ENCODE measurements at places on chromosomes 4 and X.

GRCh38 chr4:164538097-164538496, 215.8 kb upstream of the SMIM31 start:
- H3K4me3 ChIP-seq, result no peak overlapping the region
- DNase-seq, result no peak
- no peaks in the 10 kb centered on the region for H3K27me3 ChIP-seq
- H3K27ac ChIP-seq, result no peak overlapping the region
- H3K36me3 ChIP-seq, result no peaks in the 10 kb centered on the region

- H3K27ac ChIP-seq, result no peak overlapping the region
- no peaks in the 10 kb centered on the region for H3K27me3 ChIP-seq
- no peak overlapping the region for H3K4me3 ChIP-seq
- DNase-seq, result no peak
Observed at GRCh38 chr4:107252571-107252970, 216.5 kb upstream of the DKK2 start.

- no peak for DNase-seq
- H3K4me3 ChIP-seq, result no peak overlapping the region
- no peak overlapping the region for H3K27ac ChIP-seq
- no peaks in the 10 kb centered on the region for H3K4me1 ChIP-seq
- peaks cover 20% of the 10 kb centered on the region for H3K27me3 ChIP-seq
Observed at GRCh38 chrX:154068560-154068959, 29.0 kb downstream of the MECP2 start.

- DNase-seq, result no peak
- no peaks in the 10 kb centered on the region for H3K36me3 ChIP-seq
- H3K27ac ChIP-seq, result no peak overlapping the region
- no peaks in the 10 kb centered on the region for H3K27me3 ChIP-seq
- H3K4me1 ChIP-seq, result peaks cover 11% of the 10 kb centered on the region
Observed at GRCh38 chr4:158903079-158903456, 134.2 kb downstream of the FNIP2 start.

DNA sequence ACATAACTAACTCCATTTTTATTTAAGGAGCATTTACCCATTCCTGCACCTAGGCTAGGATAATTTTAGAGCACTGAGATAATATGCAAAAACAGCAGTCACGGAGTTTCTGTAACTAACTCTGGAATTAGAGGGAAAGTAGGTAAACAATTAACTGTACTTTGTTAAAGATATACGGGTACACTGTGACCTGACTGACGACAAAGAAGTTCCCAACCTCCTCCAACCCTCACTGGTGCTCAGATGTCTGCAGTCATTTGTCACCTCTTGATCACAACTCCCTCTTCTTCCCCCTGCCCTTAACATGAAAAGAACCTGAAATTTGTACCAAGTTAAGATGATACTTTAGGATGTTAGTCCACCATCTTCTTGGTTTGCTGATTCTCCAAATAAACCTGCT, 42.0 kb upstream of the TAPT1 start:
- no peak overlapping the region for H3K27ac ChIP-seq
- no peaks in the 10 kb centered on the region for H3K36me3 ChIP-seq
- no peak overlapping the region for H3K4me3 ChIP-seq
- DNase-seq, result no peak

GRCh38 chrX:29071525-29072320, 484.5 kb downstream of the IL1RAPL1 start:
- no peaks in the 10 kb centered on the region for H3K4me1 ChIP-seq
- DNase-seq, result no peak
- H3K27me3 ChIP-seq, result no peaks in the 10 kb centered on the region
- no peak overlapping the region for H3K4me3 ChIP-seq
- H3K27ac ChIP-seq, result no peak overlapping the region

DNA sequence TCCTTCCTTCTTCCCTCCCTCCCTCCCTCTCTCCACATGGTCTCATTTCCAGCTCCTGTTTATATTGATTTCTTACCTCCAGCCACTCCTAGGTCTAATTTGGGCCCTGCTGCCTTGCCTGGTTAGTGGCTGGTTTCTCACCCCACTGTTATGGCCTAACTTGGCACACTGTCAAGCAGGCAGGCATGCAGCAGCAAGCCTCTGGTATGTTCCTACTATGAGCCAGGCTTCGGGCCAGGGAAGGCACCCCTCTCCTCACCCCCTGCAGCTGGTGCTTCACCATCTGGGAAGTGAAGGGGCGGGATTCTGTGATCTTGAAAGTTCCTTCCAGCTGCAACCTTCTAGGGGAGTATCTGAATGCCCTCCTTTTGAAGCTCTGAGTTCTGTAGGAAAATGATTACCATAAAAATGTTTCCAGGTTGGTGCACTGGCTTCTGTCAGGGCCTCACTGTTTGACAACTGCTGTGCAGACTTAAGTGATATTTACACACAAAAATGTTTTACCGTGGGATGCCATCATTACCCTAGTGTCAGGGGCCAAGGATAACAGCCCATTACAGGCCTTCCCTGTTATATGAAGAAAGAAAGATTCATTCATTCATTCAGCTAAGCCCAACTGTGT, 10.1 kb upstream of the VMA21 start:
- no peaks in the 10 kb centered on the region for H3K27me3 ChIP-seq
- no peak overlapping the region for H3K27ac ChIP-seq
- no peak for DNase-seq
- H3K36me3 ChIP-seq, result no peaks in the 10 kb centered on the region
- no peak overlapping the region for H3K4me3 ChIP-seq

- no peak overlapping the region for H3K4me3 ChIP-seq
- no peak overlapping the region for H3K27ac ChIP-seq
- no peak for DNase-seq
- H3K36me3 ChIP-seq, result peaks cover 41% of the 10 kb centered on the region
- H3K4me1 ChIP-seq, result no peaks in the 10 kb centered on the region
- no peaks in the 10 kb centered on the region for H3K27me3 ChIP-seq
Observed at GRCh38 chr4:39718366-39719323, 20.7 kb downstream of the UBE2K start.

GRCh38 chr4:105350859-105351490, 122.9 kb downstream of the PPA2 start:
- no peaks in the 10 kb centered on the region for H3K36me3 ChIP-seq
- no peak for DNase-seq
- H3K27me3 ChIP-seq, result no peaks in the 10 kb centered on the region
- H3K27ac ChIP-seq, result no peak overlapping the region

DNA sequence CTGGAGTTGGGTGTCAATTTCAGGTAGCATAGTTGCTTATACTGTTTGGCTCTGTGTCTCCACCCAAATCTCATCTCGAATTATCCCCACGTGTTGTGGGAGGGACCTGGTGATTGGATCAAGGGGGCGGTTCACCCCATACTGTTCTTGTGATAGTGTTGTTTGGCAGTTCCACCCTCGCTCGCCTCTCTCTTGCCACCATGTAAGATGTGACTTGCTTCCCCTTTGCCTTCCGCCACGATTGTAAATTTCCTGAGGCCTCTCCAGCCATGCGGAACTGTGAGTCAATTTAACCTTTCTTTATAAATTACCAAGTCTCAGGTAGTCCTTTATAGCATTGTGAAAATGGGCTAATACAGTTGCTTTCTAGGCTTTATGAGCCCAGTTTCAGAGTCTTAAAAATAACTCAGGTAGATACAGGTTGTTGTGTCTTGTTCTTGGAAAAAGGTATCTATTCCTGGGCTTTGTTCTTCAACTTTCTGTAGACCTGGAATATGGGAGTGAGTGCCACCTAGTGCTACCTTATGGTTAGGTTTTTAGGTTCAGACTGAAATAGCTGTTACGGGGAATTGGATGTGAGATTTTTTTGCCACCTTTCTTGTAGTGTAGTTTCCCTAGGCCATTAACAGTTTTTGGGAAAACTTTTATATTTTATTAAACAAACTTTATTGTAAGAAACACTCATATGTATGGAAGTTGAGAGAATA, 15.6 kb downstream of the PGK1 start:
- H3K27me3 ChIP-seq, result no peaks in the 10 kb centered on the region
- no peaks in the 10 kb centered on the region for H3K4me1 ChIP-seq
- peaks cover 6% of the 10 kb centered on the region for H3K36me3 ChIP-seq
- no peak overlapping the region for H3K27ac ChIP-seq
- DNase-seq, result no peak

- H3K4me3 ChIP-seq, result no peak overlapping the region
- no peak overlapping the region for H3K27ac ChIP-seq
- H3K4me1 ChIP-seq, result no peaks in the 10 kb centered on the region
- DNase-seq, result no peak
Observed at GRCh38 chrX:154008521-154008920, 11.2 kb downstream of the IRAK1 start.

DNA sequence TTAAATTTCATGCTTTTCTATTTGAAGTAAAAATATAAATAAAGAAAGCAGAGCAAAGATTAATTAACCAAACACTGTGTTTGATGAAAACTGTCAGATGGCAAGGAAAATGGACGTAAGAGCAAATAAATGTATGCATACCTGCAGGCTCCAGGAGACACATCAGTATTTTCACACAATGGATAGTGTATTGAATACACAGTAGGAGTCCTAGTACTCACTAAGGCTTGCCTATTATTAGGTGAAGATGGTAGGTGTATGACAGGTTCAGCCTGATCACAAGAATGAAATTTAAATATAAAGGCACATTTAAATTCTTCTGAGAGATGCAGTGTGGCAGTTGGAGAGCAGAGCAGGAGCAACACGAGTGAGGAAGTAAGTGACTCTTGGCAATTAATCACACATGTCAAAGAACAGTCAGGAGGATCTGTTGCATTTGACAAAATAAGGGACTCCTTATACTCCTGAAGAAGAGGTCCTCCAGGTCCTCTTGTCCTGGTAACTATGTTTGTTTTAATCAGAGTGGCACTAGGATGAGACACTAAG, 106.0 kb upstream of the NDST4 start:
- no peaks in the 10 kb centered on the region for H3K27me3 ChIP-seq
- no peaks in the 10 kb centered on the region for H3K36me3 ChIP-seq
- no peak overlapping the region for H3K4me3 ChIP-seq
- H3K27ac ChIP-seq, result no peak overlapping the region
- DNase-seq, result no peak

DNA sequence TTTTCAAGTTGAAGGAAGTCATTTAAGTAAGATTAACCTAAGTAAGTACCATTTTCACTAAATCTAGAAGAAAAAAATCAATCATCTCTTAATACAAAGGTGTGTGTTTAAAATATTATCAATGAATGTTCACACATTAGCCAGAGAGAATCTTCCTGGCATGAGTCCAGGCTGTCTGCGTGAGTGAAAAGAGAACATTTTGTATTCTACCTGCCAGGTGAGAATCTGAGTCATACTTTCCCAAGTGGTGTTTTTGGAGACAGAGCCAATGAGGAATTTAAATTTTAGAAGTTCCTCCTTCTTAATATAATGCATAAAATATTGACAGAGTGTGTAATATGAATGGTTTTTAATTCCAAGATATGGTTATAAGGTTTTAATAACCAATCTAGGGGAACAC, 371.8 kb upstream of the NR3C2 start:
- H3K27ac ChIP-seq, result no peak overlapping the region
- H3K4me3 ChIP-seq, result no peak overlapping the region
- no peaks in the 10 kb centered on the region for H3K4me1 ChIP-seq
- no peaks in the 10 kb centered on the region for H3K27me3 ChIP-seq
- DNase-seq, result no peak

GRCh38 chr4:129342819-129343408, 247.0 kb downstream of the C4orf33 start:
- no peaks in the 10 kb centered on the region for H3K36me3 ChIP-seq
- no peak overlapping the region for H3K4me3 ChIP-seq
- H3K4me1 ChIP-seq, result no peaks in the 10 kb centered on the region
- DNase-seq, result no peak
- H3K27ac ChIP-seq, result no peak overlapping the region

GRCh38 chr4:79164907-79165610, 160.8 kb downstream of the NAA11 start:
- no peaks in the 10 kb centered on the region for H3K4me1 ChIP-seq
- H3K27me3 ChIP-seq, result no peaks in the 10 kb centered on the region
- no peak overlapping the region for H3K4me3 ChIP-seq
- no peaks in the 10 kb centered on the region for H3K36me3 ChIP-seq

- H3K27me3 ChIP-seq, result no peaks in the 10 kb centered on the region
- H3K27ac ChIP-seq, result no peak overlapping the region
- no peaks in the 10 kb centered on the region for H3K4me1 ChIP-seq
- no peak for DNase-seq
- H3K4me3 ChIP-seq, result no peak overlapping the region
Observed at GRCh38 chr4:159768016-159768415, 665.1 kb downstream of the RAPGEF2 start.

GRCh38 chrX:133786382-133786781, 199.0 kb downstream of the GPC3 start:
- H3K4me3 ChIP-seq, result no peak overlapping the region
- H3K27ac ChIP-seq, result peak overlapping the region; percentile 22
- no peak for DNase-seq
- H3K4me1 ChIP-seq, result peaks cover 6% of the 10 kb centered on the region

GRCh38 chr4:67587156-67587555, 28.6 kb downstream of the STAP1 start:
- H3K36me3 ChIP-seq, result no peaks in the 10 kb centered on the region
- no peaks in the 10 kb centered on the region for H3K4me1 ChIP-seq
- no peaks in the 10 kb centered on the region for H3K27me3 ChIP-seq
- H3K27ac ChIP-seq, result no peak overlapping the region
- H3K4me3 ChIP-seq, result no peak overlapping the region

Data from neuronal stem cell (in vitro differentiated cells).